Stimulated activated CD8-positive, alpha-beta memory T cell treated with anti-CD3 and anti-CD28 coated beads, Interleukin-4, amount 100 ng/mL, for 4 hours (primary cell): ENCODE measurements at places on chromosomes 5 and 9.

DNA sequence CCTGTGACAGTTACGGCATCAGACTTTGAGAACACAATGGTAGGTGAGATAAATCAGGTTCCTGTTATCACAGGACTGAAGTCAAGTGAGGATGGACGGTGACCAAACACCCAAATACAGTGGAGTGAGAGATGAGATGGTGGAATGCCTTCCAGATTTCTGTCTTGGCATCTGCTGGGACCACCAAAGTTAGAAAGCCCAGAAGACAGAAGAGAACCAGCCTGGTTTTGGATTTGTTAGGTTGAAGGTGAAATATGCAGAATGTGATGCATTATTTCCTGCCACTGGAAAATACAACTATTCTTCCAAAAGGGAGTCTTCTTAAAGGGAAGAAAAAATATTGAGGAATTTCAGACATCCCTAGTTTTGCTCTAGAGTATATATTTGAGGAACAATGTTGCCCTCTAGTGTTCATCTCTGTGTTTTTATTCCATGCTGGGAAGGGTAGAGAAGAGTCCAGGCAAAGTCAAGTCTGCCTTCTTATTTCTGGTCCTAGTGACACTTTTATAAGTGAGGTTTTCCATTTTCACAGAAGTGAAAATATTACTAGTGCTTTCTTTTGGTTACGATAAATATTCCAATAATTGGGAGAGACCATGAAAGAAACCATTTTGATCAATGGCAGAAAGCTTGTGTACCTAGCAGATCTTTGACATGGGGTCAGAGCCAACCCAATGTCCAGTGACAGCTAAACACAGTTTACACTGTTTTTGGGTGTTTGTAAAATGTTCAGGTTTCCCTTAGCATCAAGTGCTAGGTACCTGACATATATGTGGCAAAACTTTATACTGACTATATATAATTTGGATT lies 142.3 kb upstream of the ANKH start:
- DNase-seq = no peak

- DNase-seq = no peak
Measured at GRCh38 chr9:98551511-98552286, 157.0 kb downstream of the GABBR2 start.

- DNase-seq = no peak
Measured at GRCh38 chr9:104958751-104959150, 30.8 kb upstream of the ABCA1 start.

DNA sequence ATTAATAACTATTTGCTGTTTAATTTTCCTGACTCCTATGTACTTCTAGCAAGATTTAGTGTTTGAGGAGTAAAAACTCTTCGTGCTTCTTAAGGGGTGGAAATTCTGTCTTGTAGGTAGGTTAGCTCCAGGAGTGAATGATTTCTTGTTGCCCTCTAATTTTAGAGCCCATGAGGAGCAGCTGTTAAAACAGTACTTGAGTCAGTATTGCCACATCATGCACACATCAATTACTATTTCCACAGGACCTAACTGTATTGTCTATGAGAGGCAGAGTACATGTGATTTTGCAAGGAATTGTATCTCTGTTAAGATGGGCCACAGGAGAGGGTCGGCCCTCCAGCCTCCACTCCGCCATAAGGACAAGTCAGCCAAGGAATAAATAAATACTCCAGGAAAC lies 91.2 kb downstream of the PDZD2 start:
- no peak for DNase-seq

GRCh38 chr9:133709015-133709611 lies 29.0 kb downstream of the SARDH start:
- DNase-seq = peak; percentile 33

DNA sequence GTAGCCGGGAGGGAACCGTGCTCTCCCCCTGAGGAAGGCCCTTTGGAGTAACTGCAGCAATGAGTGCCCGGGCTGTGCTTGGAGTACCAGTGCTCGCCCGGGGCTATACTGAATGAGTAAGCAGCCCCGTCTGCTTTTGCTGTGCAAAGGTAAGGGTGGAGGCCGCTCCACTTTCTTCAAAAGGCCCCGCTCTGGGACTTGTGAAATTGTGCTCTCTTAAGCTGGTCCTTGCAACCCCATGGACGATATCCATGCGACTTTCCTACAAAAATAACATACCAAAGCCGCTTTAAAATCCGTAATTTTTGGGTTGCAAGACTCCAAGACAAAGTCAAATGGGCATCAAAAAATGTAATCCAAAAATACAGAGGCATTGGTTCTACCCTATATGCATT lies 578 bp upstream of the TNFAIP8 start:
- DNase-seq = no peak

DNA sequence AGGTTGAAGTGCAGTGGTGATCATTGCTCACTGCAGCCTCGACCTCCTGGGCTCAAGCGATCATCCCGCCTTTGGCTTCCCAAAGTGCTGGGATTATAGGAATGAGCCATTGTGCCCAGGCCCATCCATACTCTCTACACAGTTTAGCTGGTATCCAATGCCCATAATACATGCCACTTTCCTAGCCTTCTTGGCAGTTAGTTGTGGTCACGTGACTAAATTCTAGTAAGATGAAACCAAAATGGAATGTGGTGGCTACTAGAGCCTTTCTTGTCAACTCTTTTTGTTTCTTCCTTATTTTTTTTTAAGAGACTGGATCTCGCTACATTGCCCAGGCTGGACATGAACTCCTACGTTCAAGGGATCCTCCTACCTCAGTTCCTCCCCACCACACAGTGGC lies 15.3 kb upstream of the KIF27 start:
- no peak for DNase-seq

DNA sequence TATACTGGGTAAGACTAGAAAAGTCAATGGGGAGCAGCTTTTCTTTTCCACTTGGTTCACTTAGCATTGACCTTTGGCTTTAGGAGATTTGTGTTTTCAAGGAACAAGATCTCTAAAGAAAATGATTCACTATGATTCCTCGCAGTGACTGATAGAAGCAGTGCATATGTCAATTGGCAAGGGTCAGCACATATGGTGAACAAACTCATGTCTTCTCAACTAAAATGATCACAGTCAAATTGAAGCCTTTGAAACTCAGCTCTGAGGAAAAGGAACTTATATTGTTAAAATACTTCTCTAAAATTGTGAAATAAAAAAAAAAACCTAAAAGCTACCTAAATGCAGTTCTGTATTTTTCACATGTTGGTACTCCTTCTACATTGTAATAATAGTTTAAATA lies 43.2 kb upstream of the IL7R start:
- no peak for DNase-seq

DNA sequence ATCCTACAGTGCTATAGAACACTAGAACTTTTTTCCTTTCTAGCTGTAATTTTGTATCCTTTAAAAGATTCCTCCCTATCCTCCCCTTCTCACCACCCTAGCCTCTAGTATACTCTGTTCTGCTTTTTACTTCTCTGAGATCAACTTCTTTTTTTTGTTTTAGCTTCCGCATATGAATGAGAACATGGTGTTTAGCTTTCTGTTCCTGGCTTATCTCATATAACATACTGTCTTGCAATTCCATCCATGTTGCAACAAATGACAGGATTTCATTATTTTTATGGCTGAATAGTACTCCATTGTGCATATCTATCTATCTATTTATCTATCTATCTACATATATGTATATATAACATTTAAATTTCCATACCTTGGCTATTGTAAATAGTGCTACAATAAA lies 126.0 kb upstream of the MAN2A1 start:
- DNase-seq = no peak

- DNase-seq = no peak
Measured at GRCh38 chr5:54772684-54773083, 212.7 kb downstream of the ESM1 start.

DNA sequence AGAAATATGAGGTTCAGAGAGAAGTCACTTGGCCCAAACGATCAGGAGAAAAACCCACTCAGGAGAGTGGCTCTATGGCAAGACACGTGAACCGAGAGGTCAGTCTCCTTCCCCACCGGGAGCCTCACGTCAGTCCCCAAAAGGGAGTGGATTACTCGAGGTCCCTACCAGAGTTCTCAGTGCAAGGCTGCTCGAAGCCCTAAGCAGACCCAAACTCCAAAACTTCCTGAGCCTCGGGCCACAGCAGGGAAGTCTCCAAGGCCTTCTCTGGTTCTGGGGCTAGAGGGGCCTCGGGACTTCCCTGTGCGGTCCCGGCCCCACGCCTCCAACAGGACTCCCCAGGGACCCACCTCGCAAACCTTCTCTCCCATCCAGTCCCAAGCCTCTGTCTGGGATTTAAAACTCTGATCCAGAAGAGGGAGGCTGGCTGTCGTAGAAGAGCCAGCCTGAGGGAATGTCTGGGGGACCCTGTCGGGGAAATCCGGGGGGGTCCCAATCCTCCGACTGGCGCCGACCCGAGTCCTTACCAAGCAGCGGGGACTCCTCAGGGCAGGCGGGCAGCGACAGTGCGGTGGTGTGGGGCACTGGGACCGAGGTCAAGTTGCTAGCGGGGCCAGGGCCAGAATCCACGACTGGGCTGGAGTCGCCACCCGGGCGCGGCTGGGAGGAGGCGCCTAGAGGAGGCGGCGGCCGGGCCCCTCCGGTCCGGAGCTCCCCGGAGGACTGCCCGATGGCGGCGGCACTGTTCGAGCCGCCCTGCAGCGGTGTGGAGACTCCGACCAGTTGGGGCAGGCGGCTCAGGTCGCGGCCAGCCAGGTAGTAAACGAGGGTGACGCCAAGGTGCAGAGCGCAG lies 679 bp downstream of the B4GALT1 start:
- no peak for DNase-seq

DNA sequence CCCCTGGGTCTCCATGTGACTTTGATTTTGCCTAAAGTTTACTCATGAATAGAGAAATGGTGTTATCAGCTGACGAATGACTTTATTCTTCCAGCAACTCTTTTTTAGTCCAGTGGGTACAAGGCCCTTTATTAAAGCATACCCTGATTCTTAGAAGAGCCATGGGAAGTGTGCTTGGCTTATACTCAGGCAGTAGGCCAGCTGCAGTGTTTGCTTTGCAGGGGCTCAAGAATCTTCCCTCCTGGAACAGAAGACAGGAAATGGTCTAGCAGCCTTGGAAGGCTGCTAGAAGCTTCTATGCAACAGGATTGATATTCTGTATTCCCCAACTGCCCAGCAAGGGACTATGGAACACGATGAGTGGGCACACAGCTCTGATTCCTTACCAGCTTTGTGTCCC lies 73.4 kb upstream of the PLPP6 start:
- DNase-seq = no peak

GRCh38 chr5:997001-997474 lies 11.6 kb upstream of the NKD2 start:
- no peak for DNase-seq

GRCh38 chr9:69574057-69574456 lies 98.1 kb downstream of the APBA1 start:
- no peak for DNase-seq

- DNase-seq = no peak
Measured at GRCh38 chr5:157562111-157562581, 13.4 kb downstream of the ADAM19 start.

DNA sequence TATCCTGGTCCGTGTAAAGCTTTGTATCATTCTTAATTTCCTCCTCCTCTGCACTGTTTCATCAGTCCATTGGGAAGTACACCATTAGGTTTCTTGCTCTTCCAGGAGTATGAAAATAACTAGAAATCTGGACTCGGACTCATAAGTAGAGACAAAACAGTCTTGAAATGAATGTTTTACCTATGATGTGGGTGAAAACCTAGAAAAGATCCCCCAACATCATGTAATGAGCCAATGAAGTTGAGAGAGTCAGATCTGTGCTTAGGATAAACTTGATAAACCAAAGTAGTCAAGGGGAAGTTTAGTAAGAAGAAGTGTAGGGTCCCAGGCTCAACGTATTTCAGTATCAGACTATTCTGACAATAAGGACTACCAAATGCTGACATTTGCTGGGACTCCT lies 25.2 kb downstream of the ZNF366 start:
- no peak for DNase-seq

- DNase-seq = no peak
Measured at GRCh38 chr9:133607381-133607780, 1.8 kb downstream of the FAM163B start.

GRCh38 chr5:156052656-156053055 lies 274.3 kb upstream of the SGCD start:
- no peak for DNase-seq

GRCh38 chr5:179268966-179269693 lies 76.1 kb downstream of the ADAMTS2 start:
- DNase-seq = no peak

GRCh38 chr9:114169029-114169951 lies 14.0 kb downstream of the COL27A1 start:
- no peak for DNase-seq

DNA sequence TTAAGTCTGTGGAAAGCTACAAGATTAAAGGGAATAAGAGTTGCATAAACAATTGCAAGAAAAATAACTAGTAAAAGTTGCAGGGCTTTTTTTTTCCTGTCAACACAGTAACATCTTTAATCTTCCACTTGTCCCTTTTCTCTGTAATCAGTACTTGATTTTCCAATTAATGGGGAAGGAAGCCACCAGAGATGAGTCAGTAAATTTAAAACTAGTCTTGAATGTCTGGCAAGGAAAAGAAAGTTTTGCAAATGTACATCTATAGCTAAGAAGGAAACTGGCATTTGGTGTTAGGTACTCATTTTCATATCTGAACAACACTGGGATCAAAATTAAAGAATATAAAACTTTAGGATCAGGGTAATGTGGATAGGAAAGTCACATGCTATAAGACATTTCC lies 17.1 kb downstream of the DAP start:
- DNase-seq = no peak

DNA sequence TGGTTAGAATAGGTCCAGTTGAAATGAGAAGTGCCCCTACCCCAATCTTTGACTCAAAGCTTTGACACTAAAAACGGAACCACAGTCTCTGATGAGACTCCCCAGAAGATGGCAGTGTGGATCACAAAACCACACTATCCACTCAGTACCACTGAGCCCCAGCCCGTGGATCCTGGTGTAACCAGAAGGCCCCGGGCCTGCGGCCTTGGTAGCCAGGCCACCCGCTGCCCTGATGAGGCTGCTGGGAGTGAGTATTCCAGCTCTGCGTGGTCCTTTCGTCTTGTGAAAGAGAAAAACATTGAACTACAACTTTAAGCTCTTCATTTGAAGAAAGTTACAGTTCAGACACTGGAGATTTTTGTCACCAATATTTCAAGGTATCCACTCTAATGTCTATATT lies 42.2 kb upstream of the FBP1 start:
- peak; percentile 15 for DNase-seq

DNA sequence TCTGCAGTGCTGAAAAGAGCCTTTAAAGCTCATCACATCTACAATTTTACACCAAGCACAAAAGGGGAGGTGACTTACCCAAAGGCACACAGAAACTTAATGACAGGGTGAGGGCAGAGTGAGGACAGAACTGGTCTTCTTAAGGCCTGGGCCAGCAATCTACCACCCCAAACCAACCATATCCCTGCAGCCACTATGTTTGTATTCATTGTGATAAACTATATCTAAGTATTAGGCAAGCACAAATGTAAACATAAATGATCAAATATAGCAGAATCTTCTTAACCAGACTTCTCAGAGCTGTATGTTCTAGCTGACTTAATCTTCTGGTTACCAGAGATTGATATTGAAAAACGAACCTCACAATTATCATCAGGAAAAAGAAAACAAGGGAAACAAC lies 47.9 kb upstream of the RNF38 start:
- DNase-seq = no peak
